ENCODE measurements at places on chromosomes 7 and 10.

DNA sequence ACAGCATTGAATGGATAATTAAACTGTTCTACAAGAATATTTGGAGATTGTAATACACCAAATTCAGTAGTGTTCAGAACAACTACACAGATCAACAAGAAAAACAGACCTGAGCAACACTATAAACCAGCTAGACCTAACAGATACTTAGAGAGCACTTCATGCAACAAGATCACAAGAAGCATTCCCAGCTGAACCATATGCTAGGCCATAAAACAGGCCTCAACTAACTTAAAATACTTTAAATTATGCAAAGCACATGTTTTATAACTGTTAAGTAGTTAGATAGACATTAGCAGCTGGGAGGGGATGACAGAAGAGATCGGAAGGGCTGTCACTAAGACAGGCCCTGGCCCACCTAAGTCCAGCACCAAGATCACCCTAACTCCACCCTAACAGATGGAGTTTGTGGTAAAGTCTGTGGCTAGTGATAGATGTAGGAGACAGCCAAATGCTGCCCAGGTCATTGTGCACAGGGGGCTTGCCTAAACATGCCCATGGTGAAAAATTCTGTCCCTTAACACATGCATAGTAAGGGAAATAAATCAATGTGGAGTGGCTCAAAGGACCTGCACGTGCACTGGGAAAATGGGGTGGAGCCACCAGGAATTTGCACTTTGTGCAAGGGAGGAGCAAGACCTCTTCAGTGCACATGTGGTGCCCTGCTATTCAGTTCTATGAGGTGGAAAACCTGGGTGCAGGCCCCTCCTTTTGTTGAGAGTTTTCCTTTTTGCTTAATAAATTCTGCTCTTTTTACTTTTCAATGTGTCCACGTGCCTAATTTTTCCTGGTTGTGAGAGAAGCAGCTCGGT, 567.8 kb upstream of the NRG3 start:
- no peak for DNase-seq

GRCh38 chr7:120720317-120720716, 137.6 kb downstream of the TSPAN12 start:
- no peak for DNase-seq

GRCh38 chr7:132770055-132770454, 193.8 kb upstream of the PLXNA4 start:
- DNase-seq, result no peak

DNA sequence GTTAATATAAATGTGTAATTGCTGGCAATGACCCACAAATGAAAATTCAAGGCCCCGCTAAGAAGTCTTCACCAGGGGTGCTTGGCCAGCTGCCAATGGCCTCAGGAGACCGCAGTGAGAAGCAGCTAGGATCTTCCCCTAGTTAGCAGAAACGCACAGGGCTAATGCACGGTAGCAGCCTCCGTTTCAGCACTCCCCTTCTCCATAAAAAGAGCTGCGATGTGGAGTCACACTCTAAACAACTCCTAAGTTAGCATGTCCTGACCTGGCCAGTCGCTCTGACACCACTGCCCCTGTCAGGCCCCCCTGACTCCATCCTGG, 139.0 kb downstream of the SEPTIN14 start:
- DNase-seq, result no peak

DNA sequence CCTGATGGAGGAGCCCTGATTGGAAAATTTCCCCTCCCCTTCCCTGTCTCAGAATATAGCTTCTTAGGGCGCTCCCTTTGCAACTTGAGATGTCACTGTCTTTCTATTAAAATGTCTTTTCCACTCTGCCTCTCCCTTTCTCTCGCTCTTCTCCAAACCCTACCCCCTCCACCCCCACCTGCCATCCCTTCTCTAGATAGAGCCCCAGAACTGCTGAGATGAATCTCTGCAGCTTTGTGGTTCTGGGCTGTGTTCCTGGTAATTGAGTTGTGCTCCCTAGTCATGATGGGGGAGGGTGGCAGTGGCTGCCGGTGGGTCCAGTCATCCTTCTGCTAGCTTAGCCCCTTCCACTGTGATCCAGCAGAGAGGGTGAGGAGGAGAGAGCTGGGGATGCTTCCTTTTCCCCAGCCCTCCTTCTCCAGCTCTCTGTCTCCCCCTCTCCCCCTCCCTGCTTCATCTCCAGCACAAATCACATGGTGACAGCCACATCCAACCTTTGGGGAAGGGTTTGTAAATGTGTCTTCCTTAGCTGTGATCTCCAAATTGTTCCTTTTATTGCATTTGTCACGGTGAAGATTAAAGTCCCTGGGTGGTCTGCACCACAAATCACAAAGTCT, 50.8 kb upstream of the BTRC start:
- no peak for DNase-seq

- no peak for DNase-seq
These were observed 27.8 kb upstream of the LBX1 start for GRCh38 chr10:101257084-101257483.

DNA sequence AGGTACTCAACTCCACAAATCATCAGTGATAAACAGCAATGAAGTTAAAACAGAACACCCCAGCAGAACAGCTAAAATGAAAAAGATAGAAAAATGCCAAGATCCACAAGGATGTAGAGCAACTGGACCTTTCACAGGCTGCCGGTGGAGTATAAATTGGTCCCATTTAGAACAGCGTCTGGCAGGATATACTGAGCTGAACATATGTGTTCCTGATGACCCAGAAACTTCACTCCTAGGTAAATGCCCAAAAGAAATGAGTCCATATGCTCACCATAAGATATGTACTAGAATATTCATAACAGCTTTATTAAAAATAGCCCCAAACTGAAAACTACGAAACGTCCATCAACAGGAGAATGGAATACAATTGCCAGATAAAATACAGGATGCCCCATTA, 102.4 kb downstream of the OAT start:
- DNase-seq, result no peak

- no peak for DNase-seq
These were observed 46.6 kb downstream of the INSIG1 start for GRCh38 chr7:155344270-155344617.

GRCh38 chr7:42080841-42081586, 156.0 kb downstream of the GLI3 start:
- DNase-seq, result no peak

- no peak for DNase-seq
These were observed 245.2 kb downstream of the DOCK4 start for GRCh38 chr7:111960984-111961383.

DNA sequence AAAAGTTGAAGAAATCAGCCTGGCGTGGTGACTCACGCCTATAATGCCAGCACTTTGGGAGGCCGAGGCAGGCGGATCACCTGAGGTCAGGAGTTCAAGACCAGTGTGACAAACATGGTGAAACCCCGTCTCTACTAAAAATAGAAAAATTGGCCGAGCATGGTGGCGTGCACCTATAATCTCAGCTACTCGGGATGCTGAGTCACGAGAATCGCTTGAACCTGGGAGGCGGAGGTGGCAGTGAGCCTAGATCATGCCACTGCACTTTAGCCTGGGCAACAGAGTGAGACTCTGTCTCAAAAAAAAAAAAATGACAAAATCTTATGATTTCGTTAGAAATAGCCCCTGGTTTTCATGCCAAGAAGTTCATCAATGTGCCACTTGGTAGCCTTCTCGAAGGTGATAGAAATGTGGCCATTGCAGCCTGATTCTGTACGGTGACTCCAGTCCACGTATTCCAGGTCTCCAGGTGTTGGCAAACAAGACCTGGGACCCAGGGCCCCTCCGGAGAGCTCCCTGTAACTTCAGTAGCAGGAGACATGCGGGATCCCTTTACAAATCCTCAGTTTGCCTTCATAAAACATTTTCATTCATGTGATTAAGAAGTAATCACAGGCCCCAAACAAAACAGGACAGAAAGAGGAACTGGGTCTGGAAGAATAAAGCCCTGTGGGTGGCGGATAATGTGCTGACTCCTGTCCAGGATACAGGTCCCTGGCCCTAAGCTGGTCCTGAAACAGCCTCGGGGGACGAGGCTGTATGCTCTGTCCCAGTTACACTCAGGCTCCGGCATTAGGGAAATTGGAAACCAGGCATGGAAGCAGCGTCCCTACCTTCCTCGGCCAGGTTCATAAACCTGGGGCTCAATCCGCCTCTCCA, 207.3 kb upstream of the SH2B2 start:
- no peak for DNase-seq

- DNase-seq, result no peak
These were observed 36.0 kb downstream of the DNAJB9 start for GRCh38 chr7:108605559-108606201.

- DNase-seq, result no peak
These were observed 78.4 kb upstream of the PRKAR2B start for GRCh38 chr7:106966121-106966520.
